ENCODE measurements at places on chromosomes 16 and 17.

DNA sequence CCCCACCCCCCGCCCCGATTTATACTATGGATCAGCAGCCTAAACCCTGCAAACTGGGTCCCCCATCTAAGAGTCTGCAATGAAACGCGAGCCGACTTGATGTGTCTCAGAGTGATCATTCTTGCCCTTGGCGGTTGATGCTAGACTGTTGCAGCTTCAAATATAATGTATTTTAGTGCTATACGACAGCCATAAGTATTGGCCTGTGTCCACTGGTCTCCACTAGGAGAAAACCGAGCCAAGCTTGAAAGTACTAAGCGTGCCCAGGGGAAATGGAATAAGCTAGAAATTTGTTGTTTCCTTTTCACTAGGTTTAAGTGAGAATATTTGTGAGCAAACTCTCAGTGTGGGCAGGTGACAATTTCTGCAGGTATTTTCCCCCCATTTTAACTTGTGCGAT lies 711.2 kb downstream of the MAF start:
- DNase-seq = no peak

DNA sequence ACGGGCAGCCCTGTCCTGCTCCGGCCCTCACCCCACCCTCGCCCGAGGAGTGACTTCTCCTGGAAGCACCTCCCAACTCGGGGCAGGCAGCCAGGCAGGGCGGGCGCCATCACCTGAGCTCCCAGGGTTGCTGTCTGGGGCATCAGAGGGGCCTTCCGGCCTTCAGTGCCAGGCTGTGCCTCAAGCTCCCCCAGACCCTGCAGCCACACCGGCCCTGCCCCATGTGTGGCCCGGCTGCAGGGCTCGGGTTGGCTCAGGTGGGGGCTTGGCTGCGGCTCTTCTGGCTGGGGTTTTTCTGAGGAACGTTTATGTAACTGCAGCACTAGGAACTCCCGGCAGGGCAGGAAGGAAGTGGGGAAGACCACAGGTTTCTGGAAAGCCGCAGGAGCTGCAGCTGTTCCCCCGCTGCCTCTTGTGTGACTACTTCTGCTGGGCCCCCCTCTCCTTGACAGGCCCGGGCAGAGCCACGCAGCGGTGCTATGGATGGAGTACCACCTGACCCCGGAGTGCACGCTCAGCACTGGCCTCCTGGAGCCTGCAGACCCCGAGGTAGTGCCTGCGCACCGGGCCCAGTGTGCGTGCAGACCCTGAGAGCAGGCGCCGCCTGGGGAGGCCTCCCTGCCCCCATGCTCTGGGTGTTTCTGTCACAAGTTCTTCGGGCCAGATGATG lies 45.6 kb downstream of the PRMT7 start:
- no peak for DNase-seq

DNA sequence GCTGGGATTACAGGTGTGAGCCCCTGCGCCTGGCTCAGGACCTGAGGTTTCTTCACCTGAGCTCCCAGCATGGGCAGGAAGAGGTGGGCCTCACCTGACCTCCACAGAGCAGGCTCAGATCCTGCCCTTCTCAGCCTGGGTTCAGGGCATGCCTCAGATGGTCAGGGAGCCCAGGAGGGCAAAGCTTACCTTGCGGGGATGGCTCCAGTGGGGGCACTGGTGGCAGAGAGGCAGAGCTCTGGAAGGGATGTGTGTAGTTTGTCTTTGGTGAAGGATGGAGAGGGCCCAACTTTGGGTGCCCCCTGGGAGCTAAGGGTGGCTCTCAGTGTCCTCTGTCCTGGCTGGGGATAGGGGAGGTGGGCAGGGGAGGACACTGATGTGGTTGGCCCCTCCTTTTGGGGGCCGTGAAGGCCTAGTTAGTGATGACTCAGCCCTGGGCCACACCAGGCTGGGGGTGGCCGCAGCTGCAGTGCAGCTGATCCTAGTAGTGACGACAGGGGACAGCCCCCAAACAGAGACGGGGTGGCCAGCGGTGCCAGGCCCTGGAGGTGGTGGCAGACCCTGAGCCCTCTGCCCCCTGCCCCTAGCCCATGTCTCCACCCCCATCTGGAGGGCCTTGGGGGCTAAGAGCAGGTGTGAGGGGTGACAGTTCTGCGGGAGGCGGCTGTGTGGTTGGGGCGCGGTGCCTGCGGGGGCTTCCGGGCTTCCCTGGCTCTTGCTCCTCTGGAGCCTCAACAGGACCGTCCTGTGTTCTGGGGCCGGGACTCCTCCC lies 5.8 kb downstream of the NHERF2 start:
- no peak for DNase-seq

DNA sequence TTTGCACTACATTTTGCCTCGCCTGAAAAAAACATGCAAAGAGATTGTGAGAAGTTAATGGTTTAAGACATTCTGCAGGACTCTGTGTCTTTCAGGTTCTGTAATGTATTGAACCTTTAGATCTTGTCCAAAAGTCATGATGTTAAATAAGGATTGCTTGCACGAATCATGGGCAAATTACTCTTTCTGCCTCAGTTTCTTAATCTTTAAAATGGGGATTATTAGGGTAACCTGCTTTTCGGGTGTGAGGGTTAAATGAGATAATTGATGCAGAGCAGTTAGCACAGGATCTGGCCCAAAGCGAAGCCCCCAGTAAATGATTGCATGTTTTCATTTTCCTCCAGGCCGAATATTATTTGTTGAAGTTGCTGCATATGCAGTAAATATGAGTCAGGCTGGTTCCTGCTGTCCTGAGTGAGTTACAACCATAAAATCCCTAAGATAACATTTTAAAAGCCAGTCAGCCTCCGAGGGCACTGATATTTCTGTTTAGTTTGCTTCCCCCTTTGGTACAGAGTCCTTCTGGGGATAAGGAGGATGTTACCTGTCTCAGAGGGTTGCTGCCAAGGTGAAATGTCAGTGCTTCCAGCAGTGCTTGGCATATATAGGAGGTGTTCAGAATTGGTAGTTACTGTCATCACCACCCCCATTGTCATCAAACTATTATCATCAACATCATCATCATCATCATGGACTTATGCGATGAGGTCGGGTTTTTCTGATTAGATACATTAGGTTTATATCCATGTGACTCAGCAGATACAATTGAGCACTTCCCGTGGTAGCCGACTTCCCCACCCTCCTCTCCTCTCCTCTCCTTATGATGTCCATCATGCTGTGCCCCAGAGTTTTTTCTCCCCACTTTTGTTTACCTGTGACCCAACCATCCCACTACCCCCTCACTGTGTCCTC lies 20.6 kb upstream of the ARHGAP17 start:
- DNase-seq = no peak

DNA sequence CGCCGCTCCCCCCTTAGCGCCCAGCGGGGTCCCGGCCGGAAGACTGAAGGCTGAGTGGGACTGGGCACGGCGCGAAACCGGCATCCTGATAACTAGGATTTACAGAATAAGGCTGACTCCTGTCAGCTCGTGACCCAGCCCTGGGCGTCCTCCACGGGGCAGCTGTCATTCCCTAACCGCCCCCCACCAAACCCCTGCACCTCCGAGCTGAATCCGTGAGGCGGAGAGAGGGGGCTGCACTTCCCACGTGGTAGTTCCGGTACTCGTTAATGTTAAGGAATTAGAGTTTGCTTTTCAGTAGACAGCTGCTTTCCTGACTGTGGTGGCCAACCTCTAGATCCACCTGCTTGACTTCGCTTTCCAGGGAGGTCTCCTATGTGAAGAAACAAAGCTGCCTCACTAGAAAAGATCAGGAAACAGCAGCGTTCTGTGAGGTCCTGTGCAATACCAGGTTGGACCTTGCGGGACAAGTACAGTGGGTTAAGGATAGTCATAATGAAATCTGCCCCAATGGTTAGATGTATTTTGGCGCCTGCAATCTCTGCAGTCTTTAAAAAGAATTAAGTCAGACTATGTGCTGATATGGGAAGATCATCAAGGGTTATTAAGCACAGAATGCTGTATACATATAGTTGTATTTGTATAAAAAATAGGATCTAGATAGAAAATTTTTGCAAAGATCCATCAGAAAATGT lies 1.1 kb upstream of the WBP2 start:
- no peak for DNase-seq

GRCh38 chr17:8273884-8274444 lies 14.5 kb upstream of the RANGRF start:
- no peak for DNase-seq

- DNase-seq = no peak
Measured at GRCh38 chr17:45342871-45343526, 26.2 kb upstream of the MAP3K14 start.

GRCh38 chr17:81027591-81028505 lies 7.1 kb upstream of the BAIAP2 start:
- no peak for DNase-seq

DNA sequence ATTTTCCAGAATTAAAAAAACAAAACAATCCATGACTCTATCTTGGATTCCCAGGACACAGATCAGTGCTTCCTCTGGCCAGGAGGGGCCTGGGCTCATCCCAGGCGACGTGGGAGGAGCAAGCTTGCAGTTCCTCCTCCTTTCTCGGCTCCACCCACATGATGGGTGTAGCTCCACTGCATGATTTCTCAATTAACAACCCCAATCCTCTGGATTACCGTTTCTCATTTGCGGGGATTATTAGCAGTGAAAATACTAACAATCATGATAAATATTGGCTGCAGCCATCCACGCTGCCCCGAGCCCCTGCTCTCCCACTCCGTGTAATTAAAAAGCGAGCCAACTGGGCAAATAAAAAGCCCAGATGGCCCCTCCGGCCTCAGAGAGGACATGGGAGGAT lies 46.4 kb upstream of the SDK2 start:
- no peak for DNase-seq

- DNase-seq = no peak
Measured at GRCh38 chr16:67170168-67170948, at the start of gene NOL3. Gene NOL3, plus strand, starts transcription at chr16:67170538.

- no peak for DNase-seq
Measured at GRCh38 chr16:47486856-47487255, 25.7 kb downstream of the PHKB start.

DNA sequence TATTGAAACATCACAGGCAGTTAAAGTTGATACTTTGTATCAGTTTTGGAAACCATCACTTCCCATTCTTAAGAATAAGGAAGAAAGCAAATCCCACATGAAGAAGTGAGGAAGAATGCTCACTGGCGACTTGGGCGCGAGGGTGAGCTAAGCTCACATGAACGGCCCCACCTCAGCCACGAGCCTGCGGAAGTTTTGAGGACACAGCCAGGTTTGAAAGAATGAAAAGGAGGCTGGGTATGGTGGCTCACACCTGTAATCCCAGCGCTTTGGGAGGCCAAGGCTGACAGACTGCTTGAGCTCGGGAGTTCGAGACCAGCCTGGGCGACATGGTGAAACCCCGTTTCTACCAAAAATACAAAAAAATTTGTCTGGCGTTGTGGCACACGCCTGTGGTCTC lies 110.3 kb upstream of the CHMP6 start:
- DNase-seq = no peak

GRCh38 chr17:61464843-61465180 lies 12.6 kb downstream of the TBX4 start:
- DNase-seq = no peak

DNA sequence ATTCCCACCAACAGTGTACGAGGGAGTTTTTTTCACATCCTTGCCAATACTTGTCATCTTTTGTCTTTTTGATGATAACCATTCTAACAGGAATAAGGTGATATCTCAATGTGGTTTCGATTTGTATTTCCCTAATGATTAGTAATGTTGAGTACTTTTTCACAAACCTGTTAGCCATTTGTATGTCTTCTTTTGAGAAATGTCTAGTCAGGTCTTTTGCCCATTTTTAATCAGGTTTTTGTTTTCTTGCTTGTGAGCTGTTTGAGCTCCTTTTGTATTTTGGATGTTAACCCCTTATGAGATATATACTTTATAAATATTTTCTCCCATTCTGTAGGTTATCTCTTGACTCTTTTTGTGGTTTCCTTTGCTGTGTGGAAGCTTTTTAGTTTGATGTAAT lies 1.9 kb upstream of the KRTAP4-5 start:
- no peak for DNase-seq

GRCh38 chr17:35023538-35023937 lies 40.0 kb downstream of the RFFL start:
- DNase-seq = no peak

DNA sequence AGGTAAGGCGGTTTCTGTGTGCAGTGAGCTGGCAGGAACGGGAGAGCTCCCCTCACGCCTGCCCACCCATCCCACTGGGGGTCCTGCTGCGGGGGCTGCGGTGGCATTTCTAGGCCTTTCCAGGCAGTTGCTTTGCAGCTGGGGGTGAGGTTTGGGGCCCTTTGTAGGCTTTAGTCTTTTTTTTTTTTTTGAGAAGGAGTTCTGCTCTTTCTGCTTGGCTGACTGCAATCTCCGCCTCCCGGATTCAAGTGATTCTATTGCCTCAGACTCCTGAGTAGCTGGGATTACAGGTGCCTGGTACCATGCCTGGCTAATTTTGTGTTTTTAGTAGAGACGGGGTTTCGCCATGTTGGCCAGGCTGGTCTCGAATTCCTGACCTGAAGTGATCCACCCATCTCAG lies 11.1 kb downstream of the TSC2 start:
- DNase-seq = no peak

DNA sequence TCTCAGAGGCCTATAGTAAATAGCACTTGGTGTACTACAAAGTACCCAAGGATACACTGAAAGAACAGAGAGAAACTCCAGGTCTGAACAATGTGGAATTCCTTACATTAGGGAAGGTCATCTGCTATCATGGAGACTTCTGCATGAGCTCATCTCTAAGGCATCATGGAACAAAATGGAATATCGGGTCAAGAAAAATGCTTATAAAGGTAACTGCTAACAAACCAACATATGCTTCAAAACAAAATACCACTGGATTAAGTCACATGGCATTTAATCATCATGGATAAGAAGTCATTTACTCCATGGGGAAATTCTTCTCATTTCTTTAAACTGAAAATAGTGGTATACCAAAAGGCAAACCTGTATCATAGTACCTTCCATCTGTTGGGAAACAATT lies 34.2 kb downstream of the TXNDC11 start:
- DNase-seq = no peak

DNA sequence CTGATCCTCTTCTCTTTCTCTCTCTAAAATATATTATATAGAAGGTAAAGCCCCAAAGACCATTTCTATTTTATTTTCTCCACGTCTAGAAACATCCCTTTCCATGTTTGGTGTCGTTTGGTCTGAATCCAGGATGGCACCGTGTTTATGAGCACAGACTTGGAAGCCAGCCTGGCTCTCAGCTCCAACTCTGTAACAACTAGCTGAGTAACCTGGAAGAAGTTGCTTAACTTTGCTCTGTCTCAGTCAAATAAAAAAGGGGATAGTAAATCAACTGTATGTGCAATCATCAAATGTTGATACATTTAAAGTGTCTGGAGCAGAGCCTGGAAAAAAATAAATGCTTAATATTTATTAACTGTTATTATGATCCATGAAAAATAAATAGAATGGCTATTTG lies 249.8 kb upstream of the MAF start:
- DNase-seq = no peak

DNA sequence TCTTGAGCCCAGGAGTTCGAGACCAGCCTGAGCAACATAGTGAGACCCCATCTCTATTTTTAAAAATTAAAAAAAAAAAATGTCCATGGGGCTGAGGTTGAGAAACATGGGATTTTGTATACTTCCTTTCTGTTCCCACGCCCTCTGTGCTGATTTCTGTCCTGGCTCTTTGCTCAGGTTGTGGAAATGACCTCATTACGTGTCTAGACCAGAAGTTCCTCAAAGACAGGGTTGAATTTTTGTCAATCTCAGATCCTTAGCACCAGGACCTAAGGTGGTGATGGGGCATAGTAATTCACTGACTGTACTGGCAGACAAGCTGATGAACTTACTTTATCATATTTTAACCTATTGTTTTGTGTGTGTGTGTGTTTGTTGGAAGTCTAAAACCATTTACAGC lies 11.2 kb upstream of the HNF1B start:
- DNase-seq = peak; percentile 45

- DNase-seq = no peak
Measured at GRCh38 chr17:8447799-8448198, 12.1 kb downstream of the NDEL1 start.

GRCh38 chr17:72378414-72379390 lies 257.9 kb downstream of the SOX9 start:
- no peak for DNase-seq

Measured in kidney capillary endothelial cell (primary cell).